LoVo (cell line): ENCODE measurements at places on chromosomes 12 and 14.

GRCh38 chr12:16030744-16031143, 119.6 kb downstream of the DERA start:
- DNase-seq: no peak

DNA sequence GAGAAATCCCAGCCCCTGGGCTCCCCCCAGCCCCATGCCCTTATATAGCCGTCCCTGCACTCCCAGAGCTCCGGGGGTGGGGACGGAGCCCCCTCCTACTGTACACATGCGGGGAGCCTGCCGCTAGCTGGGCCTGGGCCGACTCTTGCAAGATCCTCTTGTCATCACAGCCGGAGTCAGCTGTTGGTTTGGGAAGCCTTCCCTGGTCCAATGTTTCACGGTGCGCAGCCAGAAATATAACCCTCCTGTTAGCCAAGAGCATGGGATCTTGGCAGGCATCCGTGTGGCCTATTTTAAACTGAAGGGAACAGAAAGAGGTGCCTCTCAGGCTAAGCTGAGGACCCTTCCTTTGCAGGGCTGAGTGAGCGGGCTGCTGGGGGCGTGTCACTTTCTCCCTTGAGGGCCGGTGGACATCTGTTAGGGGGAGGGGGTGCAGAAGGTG, 175.3 kb downstream of the TSPAN9 start:
- no peak for DNase-seq

DNA sequence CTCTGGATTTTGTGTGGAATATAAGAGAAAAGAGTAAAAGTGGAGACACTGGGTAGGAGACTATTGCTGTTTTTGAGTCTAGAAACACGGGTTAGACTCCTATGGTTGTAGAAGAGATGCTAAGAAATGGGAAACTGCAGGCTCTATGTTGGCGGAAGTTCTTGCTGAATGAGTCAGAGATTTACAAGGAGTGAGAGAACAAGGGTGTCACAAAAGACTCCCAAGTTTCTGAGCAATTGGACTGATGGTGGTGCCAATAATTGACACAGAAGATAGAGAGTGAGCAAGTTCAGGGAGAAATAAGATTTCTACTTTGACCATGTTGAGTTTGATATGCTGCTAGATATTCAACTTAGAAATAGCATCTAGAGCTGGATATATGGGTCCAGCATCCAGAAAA, 2.6 kb upstream of the PRKD1 start:
- DNase-seq: no peak

GRCh38 chr12:117380083-117380482, 18.7 kb upstream of the NOS1 start:
- no peak for DNase-seq

DNA sequence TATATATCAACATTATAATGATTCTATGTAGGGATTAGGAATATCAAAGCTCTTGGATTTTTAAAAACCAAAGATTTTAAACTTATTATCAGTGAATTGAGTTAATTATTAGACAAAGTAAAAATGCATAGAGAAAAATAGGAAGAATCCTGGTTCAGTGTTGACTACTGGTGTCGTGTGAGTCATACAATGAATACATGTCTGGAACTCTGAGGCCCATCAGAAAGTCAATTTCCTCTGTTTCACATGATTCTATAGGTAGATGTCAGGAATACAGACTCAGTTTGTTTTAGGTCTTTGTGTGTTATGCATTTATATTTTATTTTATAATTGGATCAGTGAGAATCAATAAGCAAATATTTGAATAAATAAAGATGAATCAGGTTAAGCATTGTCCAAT, 84.5 kb upstream of the RTL1 start:
- no peak for DNase-seq

DNA sequence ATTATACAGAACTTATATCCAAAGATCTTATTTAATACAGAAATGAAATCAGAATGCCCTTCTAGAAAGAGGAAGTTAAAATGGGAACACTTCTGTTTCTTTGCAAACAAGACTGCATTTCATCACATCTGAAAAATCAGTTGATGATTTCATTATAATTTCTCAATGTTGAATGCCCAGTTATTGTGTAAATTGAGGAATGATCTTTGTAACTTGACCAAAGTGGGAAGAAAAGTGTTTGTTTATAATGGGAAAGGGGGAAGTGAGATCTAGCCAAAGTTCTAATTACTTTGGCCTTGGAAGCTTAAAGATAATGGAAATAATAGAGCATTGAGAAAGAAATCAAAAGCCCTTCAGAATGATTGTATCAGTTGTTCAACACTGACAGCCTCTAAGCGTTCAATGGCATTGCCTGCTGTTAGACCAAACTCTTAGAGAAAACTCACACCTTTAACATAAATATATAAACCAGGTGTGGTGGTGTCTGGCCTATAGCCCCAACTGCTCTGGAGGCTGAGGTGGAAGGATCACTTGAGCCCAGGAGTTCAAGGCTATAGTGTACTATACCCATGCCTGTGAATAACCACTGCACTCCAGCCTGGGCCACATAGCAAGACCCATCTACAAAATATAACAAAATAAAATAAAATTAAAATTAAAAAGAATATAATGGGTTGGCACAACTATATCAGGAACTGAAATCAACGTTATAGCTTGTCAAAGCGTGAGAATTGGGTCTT, 9.9 kb upstream of the LYZ start:
- no peak for DNase-seq

DNA sequence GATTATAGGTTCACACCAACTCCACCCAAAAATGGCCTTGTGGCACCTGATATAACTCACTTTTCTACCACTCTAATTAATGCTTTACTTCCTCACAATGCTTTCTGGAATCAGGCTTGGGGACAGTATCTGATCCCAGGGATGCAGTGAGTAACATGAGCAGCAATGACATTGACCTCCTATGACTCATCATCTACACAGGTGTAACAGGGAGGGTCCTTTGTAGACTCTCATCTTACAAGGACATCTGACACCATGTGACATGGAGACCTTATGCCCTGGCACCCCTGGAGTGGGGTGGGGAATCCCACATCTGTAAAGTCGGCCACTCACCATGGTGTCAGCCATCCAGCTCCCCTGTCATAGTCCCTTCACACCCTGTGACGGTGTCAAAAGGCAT, 586.4 kb downstream of the MED13L start:
- DNase-seq: peak; percentile 54

GRCh38 chr12:69070319-69071090, 137.5 kb upstream of the CPM start:
- DNase-seq: peak; percentile 82

DNA sequence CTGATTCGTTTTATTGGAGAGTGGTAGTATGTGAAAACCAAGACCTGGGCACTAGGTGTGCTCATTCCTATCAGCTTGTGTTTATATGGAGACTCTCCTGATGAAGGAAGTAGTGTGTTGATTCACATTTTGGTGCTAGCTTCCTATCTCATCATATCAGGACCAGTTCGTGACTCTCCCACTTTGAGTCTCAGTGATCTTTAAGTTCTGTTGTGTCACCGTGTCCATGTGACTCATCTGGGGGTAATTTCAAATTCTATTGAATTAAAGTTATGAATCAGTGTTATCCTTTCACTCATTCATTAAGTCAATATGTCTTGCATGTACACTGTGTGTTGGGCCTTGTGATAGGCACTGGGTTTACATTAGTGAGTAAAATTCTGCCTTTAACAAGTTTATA, 180.2 kb downstream of the CACNA1C start:
- no peak for DNase-seq

DNA sequence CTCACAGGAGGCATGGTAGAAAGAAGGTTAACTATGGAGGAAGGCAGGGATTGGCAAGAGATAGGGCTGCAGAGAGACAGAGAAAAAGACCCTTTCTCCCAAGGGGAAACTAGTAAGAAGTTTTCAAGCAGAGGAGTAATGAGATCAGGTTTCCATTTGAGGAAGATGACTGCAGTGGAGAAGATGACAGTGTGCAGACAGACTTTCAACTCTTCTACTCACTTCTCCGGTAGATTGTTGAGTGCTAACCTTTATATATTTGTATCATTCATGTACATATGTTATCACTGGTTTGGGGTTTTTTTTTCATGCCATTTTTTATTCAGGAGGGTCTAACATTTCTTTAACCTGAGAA, 5.9 kb upstream of the B3GNT4 start:
- DNase-seq: no peak

DNA sequence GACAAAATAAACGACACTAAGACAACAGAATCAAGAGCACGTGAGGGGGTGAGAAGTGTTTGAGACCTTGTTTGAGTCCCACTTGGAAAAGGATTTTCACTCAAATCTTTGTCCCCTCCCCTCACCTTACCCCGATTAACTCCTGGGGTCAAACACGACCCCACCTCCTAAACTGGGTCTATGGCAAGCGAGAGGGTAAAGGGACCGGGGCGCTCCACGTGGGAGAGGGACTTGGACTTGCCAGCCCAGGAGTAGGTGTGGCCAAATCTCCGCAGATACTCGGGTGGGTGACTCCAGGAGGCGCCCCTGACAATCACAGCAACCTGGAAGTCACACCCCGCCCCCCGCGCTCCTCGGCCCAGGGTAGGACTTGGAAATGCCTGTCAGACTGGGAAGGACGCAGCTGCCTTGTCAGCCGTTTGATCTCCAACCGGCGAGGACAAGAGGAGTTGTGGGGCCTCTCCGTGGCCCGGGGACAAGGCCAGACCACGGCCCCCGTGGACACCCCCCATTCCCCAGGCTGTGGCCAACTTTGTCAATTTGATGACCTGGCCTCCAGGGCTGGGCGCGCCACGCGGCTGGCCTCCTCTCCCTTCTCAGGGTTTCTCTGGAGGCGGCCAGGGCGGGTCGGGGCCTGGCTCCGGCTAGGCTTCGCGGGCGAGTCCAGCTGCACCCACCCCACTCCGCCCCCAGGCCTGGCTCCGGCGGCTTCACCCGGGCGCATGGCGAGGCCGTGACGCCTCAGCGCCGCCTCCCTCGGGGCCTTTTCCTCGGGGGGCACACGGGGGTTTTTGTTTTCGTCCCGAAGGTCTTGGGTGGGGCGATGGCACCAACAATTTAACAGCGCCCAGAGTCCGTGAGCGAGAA, 1.1 kb upstream of the BCL11B start:
- peak; percentile 38 for DNase-seq

DNA sequence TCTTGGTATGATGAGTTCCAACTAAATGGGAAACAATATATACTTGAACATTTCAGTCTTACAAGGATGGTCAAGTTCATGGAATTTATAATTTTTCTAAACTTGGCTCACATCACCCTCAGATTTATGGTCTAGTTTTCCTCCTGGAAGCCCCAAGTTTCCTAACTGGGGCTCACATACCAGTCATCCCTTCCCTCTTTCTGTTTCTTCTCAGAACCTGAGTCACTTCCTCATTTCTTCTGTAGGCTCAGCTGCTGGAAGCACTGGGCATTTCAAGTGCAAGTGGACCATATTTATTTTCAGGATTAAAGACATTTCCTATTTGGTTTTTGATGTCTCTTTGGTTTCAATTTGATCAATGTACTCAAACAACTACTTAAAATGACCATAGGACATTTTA, 55.4 kb downstream of the GRIP1 start:
- DNase-seq: no peak

- DNase-seq: no peak
These were observed 373.5 kb downstream of the PAWR start for GRCh38 chr12:79317179-79317847.

GRCh38 chr14:96053600-96054381, 14.6 kb downstream of the C14orf132 start:
- DNase-seq: no peak

DNA sequence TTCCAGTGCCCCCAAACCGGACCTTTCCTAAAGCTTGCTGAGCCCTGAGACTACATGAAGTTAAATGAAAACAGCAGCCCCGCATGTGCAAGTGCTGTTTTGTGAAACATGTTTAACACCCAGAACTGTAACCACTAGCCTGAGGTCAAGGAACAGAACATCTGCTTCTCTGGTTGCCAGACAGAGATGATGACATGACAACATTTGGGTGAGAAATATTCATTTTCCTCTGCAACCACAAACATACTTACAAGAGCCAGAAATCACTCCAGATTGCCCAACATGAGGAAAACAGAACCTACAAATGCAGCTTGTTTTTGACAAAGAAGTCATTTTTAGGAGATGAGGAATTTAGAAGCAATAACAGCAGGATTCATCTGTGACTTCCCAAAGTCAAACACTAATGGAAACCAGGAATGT, 110.4 kb downstream of the BCAT1 start:
- no peak for DNase-seq

GRCh38 chr12:27964123-27964522, 8.4 kb downstream of the PTHLH start:
- DNase-seq: no peak

DNA sequence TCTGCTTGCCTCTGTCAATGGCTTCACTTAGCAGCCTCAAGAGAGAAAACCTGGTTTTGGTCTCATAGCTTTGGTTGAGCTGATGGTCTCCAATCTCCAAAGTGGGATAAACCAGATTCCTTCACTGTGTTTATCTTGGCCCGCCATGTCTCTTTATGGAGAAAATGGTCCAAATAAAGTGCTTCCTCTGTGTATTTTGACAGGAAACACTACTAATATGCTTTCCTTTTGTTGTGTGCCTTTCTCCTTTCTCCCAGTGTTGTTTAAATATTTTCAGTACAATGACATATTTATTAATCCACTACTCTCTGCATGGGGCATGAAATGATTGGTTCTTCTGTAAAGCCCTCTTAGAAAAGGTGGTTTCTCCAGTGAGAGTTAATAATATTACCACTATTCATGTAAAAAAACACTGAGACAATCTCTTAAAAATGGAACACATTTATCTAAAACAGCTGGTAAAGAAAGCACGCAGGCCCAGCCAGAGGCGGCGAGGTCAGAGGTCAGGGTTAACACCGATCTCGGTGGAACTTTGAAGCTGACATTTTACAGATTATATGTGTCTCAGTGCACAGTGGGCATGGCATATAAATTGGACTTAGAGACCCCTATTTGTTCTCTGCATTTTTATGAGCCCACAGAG, 24.2 kb downstream of the TMEM30B start:
- no peak for DNase-seq

GRCh38 chr12:75011120-75011519, 198.5 kb downstream of the KCNC2 start:
- DNase-seq: no peak

DNA sequence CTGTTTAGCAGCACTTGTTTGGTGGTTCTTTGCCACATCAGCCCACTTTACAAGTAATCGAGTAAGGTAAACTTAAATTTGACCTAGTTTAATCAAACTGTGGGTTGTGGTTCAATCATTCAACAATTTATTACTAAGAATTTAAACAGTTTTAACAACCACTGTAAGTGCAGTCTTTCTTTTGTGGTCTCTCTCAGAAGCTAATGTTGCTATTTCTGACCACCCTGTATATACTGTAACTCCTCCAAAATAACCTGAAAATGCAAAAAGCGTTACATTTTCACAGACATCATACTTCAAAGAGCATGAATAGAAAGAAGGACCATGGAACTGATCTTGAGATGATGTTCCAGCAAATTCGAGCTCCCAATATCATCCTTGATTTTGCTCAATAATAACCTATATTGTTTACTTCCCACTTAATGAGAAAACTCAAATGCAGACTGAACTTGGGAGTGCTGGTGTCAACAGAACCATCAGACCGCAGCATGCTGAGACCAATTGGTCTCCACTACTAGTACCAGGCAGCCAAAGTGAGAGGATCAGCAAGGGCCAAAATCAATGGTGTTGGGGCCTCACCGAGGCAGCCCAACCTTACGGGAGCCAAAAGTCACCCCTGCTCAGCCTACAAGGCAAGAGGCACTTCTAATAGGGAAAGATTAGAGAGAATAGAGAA, 22.1 kb downstream of the IFNG-AS1 start:
- DNase-seq: no peak
